Activated CD4-positive, alpha-beta T cell treated with anti-CD3 and anti-CD28 coated beads, Interleukin-2, amount 50 U/mL, for 48 hours (primary cell): ENCODE measurements at places on chromosomes 7 and 10.

DNA sequence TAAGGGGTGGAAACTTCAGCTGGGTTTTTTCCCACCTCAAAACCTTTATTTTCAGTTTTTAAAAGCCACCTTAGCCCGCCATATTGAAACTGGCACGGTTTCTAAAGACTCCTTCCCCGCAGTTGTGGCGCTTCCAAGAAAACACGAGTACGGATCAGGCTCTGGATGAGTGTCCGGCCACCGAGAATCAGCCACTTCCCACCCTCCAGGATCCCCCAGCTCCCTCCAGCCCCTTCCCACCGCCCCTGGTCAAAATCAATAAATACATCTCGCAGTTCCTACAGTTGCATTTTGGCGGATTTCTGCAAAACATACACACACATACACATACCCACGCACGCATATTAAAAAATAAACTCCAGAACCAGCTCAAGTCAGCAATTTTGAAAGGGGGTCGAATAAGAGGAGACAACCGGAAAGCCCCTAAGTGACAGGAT, 1.1 kb downstream of the SFMBT2 start:
- peak; percentile 54 for DNase-seq

GRCh38 chr10:17232276-17232960, 4.4 kb downstream of the VIM start:
- no peak for DNase-seq

DNA sequence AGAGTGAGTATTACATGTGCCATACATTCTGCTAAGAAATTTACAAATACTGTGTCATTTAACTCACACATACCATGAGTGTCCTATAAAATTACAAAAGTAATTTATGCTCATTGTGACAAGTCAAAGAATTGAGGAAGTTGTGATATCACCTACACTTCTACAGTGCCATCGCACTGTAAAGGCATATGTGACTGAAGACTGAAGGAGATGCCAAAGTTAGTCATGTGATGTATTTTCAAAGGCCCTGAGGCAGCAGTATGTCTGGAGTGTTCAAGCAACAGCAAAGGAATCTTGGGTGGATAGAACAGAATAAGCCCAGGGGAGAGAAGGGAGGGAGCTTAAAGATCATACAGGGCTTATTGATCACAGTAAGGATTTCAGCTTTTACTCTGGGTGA, 176.8 kb downstream of the WNT2 start:
- no peak for DNase-seq

DNA sequence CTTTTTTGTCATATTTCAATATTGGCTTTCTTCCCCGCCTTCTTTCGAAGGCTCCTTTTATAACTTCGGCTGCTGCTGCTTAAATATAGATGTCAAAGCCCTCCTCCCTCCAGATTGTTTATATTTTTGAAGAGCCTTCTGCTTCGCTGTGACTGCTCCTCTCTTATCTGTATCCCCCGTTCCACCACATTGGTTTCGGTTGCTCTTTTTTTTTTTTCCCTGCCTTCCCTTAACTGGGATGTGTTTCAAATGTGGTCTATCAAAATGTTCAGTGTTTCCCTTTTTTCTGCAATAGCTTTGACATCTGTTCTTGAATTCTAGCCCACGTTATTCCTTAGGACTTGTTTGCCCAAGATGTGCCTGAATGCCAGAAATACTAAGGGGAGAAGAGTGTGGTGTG, 96.4 kb downstream of the CUX1 start:
- no peak for DNase-seq

GRCh38 chr10:25744574-25744973, 189.5 kb upstream of the MYO3A start:
- DNase-seq: no peak

- DNase-seq: no peak
Observed at GRCh38 chr10:129660569-129660968, 193.5 kb downstream of the MGMT start.

DNA sequence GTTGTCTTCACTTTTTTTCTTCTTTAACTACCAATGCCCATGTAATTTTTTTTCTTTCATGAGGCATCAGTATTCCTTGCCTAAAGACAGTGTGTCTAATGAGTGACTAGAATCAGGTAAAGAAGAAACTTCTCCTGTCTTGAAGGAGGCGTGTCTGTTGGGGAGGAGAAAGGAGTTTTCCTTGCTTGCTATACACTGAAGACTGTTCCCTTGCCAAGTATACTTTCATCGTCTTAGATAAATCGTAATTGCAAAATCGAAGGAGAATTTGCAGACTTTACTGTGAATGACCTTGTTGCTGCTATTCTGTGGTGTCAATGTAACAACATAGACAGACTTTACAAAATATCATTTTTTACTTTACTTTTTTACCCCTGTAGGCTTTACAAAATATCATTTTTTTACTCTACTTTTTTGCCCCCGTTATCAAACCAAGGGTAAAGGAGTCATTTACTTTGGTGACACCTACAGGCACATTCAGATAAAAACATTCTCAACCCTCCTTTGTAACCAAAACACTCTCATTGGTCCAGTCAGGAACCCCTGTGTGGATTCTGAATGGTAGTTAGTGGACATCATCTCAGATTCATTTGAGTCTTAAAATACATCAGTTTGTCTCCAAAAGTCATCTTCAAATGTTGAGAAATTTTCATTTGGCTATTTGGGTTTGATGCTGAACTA, 232.4 kb downstream of the AHR start:
- DNase-seq: no peak

DNA sequence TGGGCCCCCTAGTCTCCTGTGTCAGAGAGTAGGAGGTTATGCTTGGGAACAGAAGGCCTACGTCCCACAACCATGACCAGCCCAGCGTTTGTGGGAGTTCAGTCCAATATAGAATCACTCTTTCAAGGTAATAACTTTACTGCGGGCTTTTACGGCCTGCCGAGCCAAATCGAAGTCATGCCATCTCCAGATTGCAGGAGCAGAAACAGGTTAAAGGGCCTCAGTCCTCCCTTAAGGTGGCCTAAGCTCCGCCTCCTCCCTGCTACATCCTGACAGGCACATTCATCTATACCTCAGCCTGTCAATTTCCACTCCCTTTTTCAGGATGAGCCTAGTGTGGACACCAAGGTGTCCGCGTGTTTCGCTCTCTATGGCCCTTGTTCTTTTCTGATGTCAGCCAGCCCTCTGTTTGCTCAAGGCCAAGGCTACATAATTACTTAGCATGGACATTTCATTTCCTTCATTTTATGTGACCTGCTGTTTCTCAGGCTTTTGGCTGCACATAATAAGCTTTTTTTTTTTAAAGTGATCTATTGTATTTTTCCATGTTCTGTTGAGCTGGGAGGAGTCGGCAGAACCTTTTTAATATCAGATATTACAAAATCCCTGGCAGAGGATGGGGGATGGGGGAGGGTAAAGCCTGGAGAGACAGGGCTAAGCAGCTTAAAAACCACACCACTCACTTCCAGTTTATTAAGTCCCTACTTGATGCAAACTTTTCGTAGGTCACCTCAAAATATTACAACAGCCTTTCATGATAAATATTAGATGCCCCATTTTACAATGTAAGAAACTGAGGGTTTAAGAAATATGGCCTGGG, 84.6 kb downstream of the CACNB2 start:
- no peak for DNase-seq

DNA sequence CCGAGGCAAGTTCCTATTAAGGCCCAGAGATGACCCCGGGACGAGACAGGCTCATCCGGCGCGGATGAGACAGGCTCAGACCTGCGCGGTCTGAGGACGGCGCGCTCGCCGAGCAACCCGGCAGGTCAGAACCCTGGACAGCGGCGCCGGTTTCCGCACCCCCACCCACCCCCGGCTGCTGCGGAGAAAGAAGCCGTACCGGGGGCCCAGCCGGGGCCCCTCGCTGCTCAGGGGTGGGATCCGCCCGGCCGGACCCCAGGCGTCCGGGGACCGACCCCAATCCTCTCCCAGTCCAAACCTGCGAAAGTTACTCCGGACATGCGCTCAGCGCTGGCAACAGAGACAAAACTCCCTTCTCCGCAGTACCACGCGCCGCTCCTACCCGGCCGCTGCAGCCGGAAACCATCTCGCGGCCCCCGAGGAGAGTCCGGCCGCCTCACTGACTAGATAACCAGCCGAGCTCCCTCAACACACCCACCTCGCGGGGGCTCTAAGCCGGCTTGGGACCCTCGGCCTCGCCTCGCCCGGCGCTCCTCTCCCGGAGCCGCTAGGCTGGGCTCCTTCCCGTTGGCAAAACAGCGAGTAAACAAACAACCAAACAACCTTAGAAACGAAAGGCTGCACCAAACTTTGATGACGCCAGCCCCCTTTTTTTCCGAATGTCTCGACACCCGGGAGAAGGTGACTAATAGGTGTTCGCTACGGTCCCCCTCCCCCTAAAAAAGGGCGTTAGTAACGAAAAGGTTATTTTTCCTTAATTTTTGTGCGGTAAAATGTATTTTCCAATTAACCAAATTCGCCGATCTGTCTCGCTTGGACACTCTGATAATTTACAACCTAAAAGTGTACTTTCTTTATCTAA, 2.3 kb upstream of the DRGX start:
- DNase-seq: peak; percentile 57

DNA sequence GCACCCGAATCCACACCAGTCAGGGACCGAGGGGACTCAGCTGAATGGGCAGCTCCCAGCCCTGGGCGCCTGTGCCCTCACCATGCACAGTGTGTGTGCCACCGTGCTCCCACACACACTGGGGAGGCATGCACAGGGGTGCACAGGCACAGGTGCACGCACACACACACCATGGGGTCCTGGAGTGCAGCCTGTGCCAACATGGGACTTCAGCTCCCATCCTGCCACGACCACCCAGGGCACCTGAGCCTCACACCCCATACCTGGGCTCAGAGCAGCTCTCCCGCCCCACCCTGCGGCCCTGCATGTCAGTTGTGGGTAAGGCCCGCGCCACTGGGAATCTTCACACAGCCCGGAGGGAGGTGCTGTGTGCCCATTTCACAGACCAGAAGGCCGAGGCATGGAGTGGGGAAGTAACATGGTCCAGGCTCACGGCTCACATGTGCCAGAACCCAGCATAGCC, 8.0 kb downstream of the ELFN1 start:
- DNase-seq: no peak

DNA sequence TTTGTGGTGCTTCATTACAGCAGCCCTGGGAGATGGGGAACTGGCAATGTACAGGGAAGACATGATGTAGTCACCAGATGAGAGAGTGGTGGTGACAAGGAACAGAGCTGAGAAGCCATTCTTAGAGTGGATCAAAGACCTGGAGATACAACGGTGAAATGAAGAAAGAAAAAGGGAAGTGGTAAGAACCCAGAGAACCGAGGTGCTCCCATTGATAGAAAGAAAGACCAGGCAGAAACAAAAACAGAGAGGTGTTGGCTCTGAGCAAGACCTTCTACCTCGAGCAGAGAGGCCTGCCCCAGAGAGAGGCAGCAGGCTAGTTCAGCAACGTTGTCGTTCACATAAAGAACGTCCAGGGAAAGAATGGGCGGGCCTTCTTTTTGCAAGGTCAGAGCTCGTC, 186.7 kb downstream of the ADAM12 start:
- DNase-seq: no peak

DNA sequence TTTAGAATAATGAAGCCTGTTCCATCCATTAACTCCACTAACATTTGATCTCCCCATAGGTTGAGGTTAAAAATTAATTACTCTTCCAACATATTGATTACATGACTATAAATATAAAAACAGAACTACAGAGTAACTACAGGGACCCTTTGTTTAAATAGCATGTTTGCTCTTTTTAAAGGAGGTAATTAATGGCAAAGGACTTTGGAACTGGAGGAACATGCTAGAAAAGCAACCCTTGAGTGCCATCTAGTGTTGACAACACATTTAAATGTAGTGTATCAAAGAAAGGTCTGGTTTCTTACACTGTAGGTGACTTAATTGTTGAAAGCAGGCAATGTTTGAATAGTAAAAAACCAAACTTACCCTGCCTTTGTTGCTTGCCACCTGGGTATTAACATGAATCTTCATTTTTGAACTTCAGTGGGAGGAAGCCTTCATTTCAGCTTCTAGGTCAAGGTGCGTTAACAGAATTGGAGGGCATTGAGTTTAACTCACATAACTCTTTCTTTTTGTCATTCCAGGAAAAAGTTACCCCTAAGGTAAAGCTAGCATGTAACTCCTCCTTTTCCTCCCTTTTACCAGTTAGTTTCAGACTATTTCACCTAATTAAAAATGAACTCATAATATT, 52.6 kb upstream of the CAPZA2 start:
- no peak for DNase-seq

DNA sequence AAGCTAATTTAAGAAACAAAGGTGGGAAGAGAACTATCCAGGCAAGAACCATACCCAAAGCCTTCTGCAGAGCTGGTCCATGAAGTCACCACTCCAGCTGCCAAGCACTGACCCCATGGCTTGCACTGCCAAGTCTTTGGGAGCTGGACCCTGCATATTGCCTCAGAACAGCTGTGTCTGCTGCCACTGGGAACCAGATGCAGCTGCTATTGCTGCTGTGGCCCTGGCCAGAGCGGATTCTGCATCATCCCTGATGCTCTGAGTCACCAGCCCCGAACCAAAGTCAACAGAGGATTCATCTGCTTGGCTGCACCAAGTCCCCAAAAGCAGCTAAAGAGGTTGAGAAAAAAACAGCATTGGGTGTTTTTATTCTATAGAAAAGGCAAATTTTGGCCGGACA, 39.2 kb upstream of the GSAP start:
- no peak for DNase-seq

- no peak for DNase-seq
Observed at GRCh38 chr7:43769791-43770465, 11.4 kb downstream of the BLVRA start.

DNA sequence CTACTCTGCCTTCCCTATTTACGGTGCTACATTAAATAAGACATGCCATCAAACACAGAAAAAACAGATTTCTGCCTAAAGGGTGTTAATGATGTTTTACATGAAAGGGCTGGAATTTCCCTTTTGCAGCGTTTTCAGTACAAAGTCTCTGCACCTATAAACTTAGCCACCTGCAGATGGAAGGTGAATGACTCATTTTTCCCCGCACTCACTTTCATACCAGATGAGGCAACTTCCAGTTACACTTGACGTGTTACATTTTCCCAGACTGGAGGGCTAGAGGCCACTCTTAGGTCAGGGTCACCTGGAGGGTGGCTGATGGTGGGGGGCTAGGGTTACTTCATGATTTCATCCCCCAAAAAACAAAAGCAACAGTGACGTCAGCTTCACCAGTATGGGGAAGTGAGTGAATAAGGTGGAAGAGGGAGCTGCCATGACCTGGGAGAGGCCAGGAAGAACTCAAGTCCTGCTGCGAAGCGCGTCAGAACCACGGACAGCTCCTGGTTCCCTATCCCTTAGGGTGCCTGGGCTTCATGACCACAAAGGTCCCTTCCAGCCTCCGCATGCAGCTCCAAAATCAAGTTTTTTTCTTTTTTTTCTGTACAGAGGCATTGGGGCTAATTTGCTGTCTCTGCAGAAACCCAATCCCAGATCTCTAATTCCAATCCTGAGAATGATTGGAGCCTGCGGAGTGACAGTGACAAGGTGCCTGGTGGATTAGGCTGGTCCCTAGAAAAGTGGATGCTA, 94.0 kb downstream of the ADARB2 start:
- DNase-seq: peak; percentile 52

- no peak for DNase-seq
Observed at GRCh38 chr10:785089-785860, 95.8 kb upstream of the DIP2C start.

- DNase-seq: no peak
Observed at GRCh38 chr7:128014811-128015210, 16.4 kb downstream of the LRRC4 start.

GRCh38 chr7:94088560-94088959, 84.4 kb upstream of the BET1 start:
- DNase-seq: no peak
